ENCODE measurements at places on chromosomes 13 and 19.
A peak's percentile ranks its signal among the peaks of the same experiment; 100 is the strongest.

DNA sequence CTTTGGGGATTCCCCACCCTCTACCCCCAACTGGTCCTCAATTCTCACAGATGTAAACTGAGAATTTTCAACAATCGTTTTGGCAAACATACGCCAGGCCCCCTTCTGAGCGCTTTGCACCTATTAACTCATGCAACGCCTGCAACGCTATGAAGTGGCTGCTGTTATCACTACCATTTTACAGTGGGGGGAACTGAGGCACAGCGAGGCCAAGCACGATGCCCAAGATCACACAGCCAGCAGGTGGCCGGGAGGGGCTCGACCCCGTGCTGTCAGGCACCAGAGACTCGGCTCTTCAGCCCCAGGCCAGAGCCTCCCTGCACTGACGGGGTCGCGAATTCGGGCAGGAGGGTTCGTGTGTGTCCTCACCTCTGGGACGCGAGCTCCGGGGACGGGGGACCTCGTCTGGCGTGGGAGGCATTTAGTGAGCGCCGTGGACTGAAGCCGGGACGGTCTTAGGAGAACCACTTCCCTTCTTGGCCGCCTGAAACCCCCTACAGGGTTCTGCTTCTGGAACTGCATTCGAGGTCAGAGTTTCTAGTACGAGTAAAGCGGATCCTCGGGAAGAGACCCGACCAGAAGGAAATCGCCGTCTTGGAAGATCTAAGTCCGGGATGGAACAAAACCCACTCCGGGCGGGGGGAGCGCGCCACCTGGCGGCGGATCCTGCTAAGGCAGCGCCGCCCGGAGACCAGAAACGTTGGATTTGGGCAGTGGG lies 21.0 kb downstream of the ZNF114 start:
- DNase-seq, result peak; percentile 22

DNA sequence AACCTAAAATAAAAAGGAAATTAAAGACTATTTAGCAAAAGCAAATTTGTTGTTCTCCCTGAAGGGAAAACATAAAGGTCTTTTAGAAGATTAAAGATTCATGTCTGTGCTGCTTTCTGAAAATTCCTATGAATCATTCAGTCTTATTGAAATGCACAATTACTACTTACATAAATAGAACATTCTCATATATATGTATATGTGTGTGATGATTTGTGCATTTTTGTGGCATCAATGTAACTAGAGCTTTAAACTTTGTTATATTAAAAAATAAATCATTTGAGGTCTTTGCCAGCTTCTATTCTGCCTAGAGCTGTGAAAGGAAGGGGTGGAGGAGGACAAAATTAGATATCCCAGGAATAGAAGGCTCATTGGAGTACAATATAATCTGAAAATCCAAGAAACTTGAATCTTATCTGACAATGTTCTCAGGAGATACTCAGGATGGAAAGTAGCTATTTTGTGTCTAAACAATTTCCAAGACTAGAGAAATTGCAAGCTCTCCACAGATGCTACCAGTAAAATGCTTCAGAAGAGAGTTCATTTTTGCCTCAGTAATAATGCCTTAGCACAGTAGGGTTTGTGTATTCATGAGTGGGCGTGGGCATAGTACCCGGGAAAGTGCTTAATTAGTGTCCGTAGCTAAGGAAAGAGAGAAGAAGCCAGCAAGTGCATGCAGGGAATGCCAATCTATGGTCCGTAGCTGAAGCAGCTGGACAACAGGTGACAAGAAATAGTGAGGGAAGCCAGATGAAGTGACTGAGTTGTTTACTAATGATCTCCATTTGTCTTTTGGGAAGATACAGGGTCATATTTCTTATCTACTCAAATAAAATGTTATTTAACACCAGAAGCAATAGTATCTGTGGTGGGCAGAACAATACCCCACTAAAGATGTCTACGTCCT lies 395.5 kb upstream of the NBEA start:
- no peak for DNase-seq

DNA sequence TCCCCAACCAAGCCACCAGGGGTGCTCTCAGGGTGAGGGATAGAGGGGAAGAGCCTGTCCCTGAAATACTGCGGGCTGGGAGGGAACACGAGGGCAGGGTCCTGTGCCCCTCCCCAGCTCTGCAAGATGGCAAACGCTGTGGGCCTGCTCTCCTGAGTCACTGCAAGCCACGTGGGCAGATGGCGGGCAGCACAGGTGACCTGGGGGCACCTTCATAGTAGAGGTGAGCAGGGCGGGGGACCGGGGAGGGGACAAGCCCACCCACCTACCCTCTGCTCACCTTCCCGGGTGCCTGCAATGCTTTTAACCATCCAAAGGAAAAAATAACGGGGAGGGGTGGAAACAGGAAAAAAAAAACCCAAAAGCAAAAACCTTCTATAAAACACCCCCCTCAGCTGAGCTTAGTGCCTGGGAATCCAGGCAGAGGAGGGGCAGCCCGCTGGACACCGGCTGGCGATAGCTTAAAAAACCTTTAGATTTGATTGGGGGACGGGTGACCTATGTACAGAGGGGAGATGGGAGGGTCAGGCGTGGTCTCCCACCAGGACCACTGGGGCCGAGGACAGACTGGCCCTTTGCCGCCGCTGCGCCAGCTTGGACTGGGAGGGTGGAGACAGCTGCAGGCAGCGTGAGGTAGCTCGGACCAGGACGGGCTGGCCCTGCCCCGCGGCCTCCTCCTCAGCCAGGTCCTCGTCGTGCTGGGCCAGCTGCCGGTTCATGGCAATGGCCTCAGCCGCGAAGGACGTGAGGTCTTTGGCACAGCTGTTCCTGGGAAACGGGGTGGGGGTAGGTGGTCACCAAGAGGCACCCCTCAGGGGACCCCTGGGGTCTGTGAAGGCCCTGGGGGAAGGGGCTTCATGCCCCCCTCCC lies 11.7 kb downstream of the MKNK2 start:
- DNase-seq, result no peak

DNA sequence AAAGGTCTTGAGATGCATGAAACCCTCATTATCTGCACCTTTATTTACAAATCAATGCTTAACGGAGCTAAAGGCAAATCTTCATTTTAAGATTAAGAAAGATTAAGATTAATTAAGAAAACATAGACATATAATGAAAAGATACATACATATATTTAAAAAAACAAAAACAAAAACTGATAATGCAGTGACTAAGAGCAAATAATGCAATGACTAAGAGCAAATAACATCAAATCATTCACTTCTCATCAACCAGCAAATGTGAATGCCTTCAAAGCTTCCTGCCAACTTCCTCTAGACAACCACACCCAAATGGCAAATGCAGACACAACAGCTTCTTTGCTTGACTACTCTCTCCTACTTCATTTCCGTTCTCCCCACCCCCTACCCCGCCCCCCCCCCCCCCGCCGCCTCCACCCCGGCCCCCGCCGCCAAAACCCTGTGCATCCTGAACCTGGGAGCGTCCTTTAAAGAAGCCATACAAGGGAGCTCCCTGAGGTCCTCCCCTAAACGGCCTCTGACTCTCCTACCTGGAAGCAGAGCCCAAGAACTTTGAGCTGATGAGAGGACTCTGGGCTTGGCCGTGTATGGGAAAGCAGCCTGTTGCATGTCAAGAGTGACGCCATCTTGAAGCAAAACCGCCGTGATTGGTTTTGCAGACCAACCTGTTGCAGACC lies 24.5 kb downstream of the TEX101 start:
- no peak for DNase-seq

DNA sequence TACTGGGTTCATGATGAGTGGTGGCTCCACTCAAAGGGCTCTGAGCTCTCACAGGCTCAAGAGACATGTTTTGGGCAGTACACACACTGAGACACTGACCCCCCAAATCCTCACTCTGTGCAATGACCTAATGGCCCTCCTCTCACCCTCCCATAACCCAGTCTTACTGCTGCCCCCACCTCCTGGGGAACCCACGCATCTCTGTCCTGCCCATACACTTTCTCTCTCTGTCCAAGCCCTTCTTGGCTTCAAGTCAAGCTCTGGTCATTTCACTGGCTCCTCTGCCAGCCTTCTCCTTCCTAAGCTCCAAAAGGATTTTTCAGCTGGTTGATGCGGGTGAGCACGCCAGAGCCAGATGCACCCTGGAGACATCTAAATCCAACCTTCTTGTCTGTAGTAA lies 187.9 kb upstream of the TSHZ3 start:
- no peak for DNase-seq

- no peak for DNase-seq
Observed at GRCh38 chr19:56083668-56084067, 37.4 kb downstream of the ZNF787 start.

GRCh38 chr19:54622431-54622830 lies 7.9 kb upstream of the LILRB1 start:
- DNase-seq, result no peak

DNA sequence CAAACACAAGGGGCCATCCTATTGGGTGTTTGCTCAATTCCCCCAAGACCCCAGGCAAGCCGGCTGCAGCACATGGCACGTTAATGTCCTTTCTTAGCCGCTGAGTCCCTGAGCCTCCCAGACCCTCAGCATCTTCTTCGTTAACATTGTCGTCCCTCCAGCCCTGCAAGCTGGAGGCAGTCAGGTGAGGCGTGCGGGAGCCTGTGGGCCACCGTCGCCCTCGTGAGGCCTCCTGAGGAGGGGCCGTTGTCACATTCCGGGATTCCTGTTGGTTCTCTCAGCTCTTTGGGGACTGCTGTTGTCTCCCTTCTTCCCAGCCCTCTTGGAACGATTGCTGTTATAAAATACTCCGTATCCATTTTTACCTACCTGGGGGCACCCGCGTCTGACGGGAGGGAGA lies 140.6 kb downstream of the KDM4B start:
- DNase-seq, result no peak

DNA sequence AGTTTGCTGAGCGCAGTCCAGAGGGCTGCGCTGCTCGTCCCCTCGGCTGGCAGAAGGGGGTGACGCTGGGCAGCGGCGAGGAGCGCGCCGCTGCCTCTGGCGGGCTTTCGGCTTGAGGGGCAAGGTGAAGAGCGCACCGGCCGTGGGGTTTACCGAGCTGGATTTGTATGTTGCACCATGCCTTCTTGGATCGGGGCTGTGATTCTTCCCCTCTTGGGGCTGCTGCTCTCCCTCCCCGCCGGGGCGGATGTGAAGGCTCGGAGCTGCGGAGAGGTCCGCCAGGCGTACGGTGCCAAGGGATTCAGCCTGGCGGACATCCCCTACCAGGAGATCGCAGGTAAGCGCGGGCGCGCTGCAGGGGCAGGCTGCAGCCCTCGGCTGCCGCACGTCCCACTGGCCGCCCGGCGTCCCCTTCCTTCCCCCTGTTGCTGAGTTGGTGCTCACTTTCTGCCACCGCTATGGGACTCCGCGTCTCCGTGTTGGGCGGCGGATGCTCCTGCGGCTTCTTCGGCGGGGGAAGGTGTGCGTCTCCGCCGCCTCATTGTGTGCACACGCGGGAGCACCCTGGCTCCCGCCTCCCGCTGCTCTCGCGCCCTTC lies 772 bp downstream of the GPC6 start:
- DNase-seq, result peak; percentile 91

- peak; percentile 16 for DNase-seq
Observed at GRCh38 chr13:29573190-29573589, 22.3 kb downstream of the SLC7A1 start.

DNA sequence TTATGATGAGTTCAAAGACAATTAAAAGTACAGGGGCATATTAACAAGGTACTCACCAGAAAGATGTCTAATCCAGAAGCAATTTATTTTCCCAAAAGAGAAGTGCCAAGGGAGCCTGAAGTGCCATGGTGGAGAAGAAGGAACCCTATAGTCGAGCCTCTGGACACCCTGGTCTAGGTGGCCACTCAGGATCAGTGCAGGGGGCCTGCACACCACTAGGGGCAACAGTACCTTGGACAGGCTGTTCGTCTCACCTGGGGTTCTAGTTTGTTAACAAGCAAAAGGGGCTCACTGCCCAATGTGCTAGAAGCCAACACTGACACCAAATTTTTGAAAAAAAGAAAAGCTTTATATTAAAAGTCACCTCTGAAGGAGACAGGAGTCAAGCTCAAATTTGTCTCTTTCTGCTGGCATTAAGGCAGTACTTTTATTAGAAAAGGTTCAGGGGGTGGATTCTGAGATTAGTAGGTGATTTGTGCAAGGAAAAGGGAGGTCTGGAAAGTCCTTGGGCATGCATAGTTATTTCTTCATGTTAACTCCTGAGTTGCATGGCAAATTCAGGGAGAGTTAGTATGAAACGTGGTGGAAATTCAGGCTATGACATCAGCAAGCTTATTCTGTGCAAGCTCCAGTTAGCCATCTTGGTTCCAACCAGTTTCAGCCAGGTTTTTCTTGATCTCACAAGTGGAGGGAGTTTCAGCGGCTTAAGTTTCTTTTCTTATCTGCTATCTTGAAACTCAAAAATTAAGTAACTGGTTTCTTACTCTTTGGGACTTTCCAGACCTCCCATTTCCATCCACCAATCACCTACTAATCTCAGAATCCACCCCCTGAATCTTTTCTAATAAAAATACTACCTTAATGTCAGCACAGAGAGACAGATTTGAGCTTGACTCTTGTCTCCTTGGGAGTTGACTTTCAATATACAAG lies 884 bp upstream of the CBY2 start:
- DNase-seq, result no peak

DNA sequence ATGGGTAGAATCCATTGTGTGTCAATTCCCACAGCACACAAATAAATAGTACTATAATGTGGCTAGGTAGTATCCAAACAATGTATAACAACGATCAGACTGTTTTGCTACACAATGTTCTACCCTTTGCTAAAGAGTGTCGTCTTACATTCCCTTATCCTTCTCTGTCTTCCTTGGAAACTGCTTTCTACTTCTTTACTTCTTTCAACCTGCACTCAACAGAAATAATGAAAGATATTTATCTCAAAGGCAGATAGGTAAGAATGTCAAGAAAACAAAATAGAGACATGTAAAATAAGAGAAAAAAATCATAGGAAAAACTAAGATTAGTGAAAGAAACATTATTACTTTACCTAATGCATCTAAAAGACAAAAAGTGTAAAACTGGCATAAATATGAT lies 814.7 kb downstream of the PCDH9 start:
- DNase-seq, result no peak

All from NCI-H187 (cell line).